ENCODE measurements at places on chromosomes 3 and 15.
A peak's percentile ranks its signal among the peaks of the same experiment; 100 is the strongest.

DNA sequence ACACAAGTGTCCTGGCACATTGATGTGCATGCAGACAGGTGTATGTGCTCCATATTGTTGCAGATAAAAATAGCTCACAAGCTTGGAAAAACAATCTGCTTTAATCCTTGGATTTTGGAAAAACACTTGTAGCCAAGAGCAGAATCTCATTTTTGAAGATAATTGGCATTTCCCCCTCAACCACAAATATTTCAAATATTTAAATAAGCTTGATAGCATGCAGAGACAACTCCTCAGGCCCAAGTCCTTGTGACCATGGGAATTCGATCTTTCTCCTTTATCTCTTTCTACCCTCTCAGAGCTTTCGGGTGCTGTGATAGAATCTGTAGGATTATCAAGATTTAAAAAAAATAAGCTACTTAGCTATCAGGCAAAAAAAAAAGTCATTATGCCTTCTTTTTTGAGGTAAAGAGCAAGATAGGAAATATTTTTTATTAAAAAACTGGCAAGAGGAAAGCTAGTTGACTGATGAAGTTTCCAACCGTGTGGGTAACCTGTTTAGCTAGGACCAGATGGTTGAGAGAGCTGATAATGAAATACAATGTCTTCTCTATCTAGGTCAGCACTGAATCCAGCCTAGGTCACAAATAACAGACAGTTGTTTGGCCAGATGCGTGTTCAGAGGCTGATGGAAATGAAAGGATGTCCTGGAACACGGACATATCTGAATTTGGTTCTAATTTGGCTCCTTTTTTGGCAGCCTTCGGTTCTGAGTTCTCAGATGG is 54.9 kb upstream of the SNRK start:
- no peak for DNase-seq

DNA sequence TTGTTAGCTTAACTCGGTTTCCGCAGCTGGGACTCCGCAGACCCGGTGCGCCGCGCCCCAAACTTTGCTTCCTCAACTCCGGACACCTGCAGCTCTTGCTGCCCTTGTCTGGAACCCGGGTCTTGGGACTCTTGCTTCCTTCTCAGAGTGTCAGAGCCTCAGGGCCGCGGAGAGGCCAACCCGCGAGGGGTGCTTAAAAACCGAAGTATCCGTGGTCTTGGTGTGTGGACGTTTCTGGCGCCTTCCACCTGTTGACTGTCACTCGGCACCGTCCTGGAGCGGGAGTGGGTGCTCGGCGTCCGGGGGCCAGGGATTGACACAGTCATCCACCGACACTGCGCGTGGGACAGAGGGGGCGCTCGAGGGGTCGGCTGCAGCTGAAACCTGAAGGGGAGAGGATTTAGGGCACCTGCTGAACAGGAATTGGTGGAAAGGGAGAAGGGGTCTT is 386 bp downstream of the SQOR start:
- peak; percentile 29 for DNase-seq

- no peak for DNase-seq
Measured at GRCh38 chr3:146468234-146468633, 1.1 kb downstream of the PLSCR2 start.

- DNase-seq = no peak
Measured at GRCh38 chr3:197317250-197317963, 19.0 kb upstream of the DLG1 start.

- no peak for DNase-seq
Measured at GRCh38 chr3:142609136-142609535, 12.9 kb downstream of the PLS1 start.

DNA sequence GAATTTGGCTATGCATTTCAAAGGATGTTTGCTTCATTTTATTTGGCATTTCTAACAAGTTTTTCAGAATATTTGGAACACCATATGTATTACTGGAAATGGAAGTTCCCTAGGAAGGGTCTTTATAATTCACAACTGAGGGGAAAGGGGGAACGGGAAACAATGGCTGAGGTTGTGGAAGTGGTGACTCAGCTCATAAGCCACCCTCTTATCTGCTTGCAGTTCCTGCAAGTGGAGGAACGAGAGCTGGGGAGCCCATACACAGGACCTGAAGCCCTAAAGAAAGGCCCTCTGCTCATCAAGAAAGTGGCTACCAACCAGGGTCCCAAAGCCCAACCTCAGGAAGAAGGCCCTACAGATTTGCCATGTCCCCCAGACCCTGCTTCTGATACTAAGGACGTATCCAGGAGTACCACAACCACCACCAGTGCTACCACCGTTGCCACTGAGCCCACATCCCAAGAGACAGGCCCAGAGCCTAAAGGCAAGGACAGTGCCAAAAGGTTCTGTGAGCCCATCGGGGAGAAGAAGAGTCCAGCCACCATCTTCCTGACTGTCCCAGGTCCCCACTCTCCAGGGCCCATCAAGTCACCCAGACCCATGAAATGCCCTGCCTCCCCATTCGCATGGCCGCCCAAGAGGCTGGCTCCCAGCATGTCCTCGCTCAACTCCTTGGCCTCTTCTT is 37.9 kb downstream of the ESYT3 start:
- no peak for DNase-seq

GRCh38 chr15:70127770-70128413 is 30.2 kb upstream of the TLE3 start:
- DNase-seq = no peak

DNA sequence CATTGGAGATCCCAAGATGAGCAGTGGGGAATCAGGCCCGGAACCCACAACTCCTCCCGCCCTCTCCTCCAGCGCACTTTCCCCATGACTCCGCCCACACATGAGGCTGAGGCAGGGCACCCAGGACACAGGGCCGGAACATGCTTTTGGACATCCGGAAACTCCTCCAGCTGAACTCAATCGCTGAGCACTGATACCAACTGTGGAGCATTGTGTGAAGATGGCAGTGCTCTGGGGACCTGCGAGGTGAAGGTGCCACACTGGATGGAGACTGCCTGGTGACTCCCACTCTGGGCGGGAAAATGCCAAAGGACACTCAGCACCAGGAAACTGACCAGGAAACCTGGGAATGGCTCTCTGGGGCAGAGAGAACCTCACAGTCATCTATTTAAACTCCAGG is 189.1 kb downstream of the FAM43A start:
- no peak for DNase-seq

DNA sequence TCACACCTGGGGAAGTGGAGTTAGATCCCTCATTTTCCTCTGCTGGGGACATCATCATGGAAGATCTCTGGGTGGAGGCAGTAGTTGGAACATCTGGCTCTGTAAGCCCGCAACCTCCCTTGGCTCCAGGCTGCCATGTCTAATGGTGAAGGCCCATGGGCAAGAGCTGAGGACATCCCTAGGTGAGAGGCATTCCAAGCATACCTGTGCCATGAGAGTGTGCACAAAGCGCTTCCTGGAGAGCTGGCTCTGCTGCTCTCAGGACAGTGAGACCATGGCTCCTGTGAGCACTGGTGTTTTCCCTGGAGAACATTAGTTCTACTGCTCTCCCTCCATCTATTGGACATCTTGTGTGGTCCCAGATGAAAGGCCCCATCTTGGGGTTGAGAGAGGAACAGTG is 7.7 kb downstream of the MAPKAPK3 start:
- DNase-seq = no peak

GRCh38 chr3:126558336-126559071 is at the start of gene C3orf22:
Gene C3orf22, minus strand, starts transcription at chr3:126558932. Its CDS starts 5,542 bp downstream, at chr3:126553390.
- no peak for DNase-seq

DNA sequence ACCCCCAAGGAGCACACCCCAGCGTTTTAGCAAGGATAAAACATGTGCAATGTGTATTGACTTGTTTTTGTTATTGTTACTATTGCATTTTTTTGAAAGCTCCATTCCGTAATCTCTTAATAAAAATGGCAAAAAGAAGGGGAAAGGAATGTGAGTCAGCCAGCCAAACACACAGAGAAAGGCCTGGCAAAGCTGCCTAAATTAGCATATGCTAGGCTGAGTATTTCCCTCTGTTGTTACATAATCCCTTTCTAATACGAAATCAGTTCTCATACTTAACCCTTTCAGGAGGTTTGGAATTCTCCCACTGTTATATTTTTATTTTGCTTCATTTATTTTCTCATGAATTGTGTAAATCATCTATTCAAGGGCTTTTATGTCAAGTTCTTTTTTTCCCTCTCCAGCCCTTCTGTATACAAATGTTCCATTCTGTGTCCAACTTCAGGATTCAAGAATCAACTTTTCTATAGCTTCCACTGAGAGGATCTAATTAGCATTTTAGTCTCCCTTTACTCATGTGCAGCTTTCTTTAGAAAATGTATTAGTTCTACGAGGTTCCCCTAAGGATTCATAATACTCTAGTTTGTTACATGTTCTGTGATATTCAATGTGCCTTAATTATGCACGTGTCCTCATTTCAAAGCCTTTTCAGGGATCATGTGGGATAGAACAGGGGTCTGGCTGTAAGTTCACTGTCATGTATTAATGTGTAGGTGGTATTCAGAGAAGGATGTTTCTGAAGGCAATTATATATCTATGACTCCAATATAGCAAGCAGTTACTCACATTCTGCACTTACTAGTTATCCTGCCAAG is 9.2 kb downstream of the CADM2 start:
- DNase-seq = no peak

- no peak for DNase-seq
Measured at GRCh38 chr3:180430896-180431295, 171.1 kb upstream of the TTC14 start.

DNA sequence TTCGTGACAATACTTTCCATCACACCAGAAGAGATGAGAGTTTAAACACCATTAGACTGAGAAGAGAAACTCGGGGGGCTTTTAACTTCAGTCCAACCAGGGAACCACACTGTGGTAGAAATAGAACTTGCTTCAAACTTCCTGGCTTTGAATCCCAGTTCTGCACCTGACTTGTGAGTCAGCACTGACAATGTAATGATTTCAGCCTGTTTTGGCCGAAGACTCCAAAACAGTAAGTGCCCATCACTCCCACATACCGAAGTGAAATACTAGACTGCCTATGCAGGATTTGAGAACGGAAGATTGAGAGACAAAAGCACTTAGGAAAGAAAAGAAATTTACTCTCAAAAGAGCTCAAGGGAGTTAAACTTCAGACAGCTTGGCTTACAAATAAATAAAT is 27.0 kb downstream of the C2CD4B start:
- DNase-seq = no peak

DNA sequence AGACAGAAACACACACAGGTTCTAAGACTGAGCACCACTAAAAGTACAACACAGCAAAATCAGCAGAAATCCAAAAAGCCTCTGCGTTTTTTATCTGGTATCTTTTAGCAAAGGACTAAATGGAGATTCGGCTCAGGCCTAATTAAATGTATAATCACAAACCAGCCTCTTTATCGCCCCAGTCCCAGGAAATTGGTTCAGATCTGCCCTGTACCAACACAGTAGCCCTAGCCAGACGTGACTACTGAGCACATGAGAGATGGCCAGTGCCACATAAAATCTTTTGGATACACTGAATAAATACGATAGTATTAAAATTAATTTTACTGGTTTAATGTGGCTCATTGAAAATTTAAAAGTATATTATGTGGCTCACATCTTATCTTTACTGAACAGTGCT is 19.7 kb downstream of the TBC1D2B start:
- no peak for DNase-seq

- no peak for DNase-seq
Measured at GRCh38 chr3:43073836-43074220, 32.1 kb downstream of the POMGNT2 start.

GRCh38 chr3:46959161-46959511 is 17.4 kb downstream of the CCDC12 start:
- DNase-seq = no peak

GRCh38 chr3:134337071-134337482 is 37.2 kb downstream of the AMOTL2 start:
- DNase-seq = no peak

DNA sequence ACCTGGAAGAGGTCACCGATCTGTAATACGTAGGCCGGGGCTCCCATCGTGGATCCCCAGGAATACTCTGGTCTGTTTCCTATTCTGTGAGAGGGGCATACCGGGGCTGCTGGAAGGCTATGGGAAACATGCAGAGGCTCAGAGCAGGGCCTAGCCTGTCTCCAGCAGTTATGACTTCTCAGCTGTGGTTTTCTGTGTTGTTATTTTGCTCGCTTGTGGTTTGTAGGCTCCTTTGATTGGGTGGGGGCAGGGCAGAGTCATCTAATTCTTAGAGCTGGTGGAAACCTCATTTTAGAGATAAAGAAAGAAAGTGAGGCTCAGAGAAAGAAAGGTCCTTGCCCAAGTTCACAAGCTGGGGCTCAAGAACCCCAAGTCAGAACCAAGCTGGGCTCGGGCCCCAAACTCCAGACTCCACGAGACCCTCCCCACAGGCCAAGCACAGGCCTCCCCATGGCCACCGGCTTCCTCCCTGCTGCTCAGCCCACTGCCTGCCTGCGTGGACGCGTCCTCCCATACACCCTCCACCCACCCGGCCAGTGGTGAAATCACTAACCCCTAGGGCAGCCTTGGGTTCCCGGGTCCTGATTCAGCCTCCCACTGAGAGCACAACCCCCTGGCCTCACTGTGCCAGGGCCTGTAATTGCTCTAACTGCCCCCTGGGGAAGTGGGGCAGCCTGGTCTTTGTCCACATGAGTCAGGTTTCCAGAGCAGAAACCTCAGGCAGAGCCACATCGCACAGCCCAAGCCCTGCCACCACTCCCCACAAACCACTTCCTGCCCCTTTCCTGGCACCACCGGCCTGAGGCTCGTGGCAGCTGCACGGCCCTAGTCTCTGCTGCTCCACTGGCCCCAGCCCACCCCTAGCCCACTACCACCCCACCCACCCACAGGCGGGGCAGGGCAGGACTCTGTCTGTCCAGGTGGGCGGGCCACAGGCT is 270.8 kb downstream of the UACA start:
- peak; percentile 80 for DNase-seq

Measured in GM12864 (cell line).